ENCODE measurements at places on chromosomes 1 and 21.

DNA sequence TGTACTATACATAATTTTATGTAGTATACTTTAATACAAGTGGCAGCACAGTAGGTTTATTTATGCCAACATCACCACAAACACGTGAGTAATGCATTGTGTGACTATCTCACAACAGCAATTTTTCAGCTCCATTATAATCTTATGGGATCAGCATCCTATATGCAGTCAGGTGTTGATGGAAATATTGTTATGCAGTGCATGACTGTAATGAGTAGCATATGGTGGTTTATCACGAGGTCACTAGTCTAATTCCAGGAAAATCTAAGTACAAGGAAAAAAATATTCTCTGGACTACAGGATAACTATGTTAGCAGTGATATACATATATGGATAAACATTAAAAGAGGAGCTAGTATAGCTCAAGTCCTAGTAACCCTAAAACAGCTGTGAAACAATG lies 69.0 kb downstream of the ATP1B1 start:
- DNase-seq = no peak

- DNase-seq = no peak
Measured at GRCh38 chr1:61670016-61670415, 54.9 kb downstream of the TM2D1 start.

- no peak for DNase-seq
Measured at GRCh38 chr1:160624464-160624863, 22.4 kb downstream of the SLAMF1 start.

DNA sequence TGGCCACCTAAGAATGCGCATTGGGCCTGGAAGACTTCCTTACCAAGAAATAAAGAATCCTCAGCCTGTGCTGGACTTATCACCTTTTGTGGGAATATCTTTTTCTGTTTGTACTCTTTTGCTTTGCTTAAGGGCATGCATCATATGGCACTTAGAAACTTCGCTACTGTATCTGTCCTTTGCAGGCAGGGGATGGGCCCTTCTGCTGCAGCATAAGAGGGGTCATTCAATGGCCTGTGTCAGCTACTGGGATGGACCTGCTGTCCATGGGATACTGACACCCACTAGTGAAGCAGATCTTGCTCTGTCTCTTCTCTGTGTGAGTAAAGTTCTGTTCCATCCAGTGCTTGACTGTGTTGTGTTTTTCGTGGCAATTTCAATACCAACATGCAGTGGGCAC lies 239.0 kb upstream of the JUN start:
- no peak for DNase-seq

GRCh38 chr1:170377440-170377839 lies 154.5 kb upstream of the GORAB start:
- DNase-seq = no peak

DNA sequence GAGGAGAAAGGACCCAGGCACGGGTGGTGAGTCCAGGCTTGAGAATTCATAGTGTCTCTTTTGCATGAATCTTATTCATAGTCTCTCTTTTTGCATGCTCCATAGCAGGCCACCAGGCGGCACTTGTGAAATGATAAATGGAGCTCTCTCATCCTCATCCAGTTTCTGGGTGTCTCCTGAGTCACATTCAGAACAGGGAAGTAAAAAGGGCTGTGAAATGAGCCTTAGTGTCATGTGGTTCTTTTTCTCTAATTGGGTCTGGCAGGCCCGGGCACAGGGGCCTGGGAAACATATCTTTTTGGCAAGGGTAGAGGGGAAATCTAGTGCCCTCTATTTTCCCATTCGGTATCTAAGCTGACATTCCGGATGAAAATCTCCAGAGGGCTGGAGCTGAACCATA lies 19.1 kb upstream of the NCF2 start:
- DNase-seq = no peak

- DNase-seq = no peak
Measured at GRCh38 chr1:31099293-31100032, 33.9 kb upstream of the PUM1 start.

DNA sequence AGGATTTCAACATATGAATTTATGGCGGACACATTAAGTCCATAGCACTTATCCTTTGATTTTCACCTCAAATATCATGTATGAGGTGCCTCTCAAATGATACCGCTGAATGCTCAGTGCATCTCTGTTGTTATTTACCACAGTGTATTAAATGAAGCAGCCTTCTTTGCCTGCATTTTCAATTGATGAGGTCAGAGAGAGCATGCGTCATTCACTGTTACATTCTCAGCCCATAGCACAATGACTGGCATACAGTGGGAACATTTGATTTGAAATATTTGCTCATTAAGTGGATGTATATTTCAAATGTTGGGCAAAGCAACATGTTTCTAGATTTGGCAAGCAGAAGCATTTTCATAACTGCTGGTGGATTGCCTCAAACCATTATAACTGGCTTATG lies 45.7 kb downstream of the LRRC7 start:
- no peak for DNase-seq

DNA sequence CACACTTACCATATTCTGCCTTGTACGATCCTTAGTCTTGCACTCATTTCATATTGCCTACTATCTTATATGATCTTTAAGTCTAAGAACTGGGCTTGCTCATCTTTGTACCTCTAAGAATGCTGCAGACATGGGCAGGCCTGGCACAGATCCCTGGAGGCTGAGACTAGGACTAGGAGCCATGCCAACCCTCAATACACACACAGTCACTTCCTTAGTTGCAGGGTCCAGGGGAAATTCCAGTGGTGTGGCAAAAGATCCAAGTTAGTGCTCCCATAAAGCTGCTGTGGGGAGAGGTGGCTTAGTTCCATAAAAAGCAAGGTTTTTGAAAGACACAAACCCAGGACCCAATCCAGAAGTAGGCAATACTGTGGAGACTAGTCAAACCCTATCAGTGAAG lies 59.9 kb downstream of the CYYR1 start:
- peak; percentile 2 for DNase-seq

DNA sequence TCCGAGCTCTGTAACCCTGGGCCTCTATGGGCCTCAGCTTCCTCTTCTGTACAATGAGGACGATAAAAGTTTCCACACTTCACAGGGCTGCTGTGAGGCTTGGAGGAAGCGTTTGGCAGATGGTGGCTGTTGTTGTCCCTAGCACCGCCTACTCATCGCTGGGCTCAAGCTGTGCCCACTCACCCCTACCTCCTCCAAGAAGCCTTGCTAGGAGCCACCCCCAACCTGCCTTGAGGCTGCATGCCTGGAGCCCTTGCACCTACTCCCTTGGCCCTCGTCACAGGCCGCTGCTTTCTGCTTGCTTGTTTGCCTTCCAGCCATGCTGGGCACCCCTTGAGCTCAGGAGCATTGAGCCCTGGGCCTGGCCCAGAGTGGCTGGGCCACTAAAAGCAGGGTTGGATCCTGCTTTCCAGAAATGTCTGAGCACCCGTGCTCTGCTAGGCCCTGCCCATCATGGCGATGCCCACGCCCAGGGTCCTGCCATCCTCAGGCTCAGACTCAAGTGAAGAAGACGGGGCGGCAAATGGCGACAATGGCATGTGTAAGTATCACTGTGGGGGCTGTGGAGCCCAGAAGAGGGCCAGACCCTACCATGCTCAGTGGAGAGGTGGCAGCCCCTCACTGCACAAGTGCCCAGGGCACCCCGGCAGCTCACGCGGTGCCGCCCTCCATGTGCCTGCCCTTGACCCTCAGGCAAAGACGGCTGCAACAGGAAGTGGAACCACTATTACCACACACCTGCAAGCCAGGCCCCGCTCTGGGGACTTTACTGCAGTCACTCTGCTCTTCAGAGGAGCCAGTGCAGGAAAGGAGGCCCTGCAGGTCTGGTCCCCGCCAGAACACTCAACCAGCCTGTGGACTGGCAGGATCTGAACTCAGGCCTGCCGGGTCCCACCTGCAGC lies 9.5 kb downstream of the SH3BGRL3 start:
- no peak for DNase-seq

DNA sequence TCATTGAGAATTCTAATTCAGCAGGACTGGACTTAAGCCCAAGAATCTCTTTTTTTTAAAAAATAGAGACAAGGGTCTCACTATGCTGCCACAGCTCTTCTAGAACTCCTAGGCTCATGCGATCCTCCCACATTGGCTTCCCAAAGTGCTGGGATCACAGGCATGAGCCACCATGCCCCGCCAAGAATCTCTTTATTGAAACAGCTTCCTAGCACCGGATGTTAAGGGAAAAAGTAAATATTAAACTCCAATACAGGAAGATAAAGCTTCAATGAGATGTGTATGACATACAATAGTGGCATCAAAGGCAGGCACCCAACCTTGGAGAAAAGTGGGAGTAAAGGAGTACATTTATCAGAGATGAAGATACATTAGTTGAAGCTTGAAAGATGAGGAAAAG lies 25.5 kb downstream of the PUM1 start:
- no peak for DNase-seq

GRCh38 chr1:214505134-214505533 lies 46.3 kb downstream of the PTPN14 start:
- DNase-seq = no peak

DNA sequence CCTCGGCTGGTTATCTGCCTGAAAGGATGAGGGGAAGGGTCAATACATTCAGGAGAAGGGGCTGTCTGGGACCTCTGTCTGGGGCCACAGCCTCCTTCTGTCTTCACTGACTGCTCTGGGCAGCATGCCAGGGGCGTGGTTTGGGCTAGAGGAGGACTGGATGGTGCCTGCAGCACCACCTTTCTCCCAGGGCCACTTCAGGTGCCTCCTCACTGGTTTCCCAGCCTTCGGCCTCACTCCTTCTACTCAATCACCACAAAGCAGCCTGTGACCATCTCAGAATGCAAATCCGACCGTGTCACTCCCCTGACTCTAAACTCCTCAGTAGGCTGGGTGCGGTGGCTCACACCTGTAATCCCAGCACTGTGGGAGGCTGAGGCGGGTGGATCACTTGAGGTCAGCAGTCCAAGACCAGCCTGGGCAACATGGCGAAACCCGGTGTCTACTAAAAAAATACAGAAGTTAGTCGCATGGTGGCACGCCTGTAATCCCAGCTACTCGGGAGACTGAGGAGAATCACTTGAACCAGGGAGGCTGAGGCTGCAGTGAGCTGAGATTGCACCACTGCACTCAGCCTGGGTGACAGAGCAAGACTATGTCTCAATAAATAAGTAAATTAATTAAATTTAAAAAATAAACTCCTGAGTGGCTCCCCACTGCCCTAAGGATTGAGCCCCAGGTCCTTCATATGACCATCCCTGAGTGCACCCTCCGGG lies 50.1 kb upstream of the ECE1 start:
- DNase-seq = no peak

DNA sequence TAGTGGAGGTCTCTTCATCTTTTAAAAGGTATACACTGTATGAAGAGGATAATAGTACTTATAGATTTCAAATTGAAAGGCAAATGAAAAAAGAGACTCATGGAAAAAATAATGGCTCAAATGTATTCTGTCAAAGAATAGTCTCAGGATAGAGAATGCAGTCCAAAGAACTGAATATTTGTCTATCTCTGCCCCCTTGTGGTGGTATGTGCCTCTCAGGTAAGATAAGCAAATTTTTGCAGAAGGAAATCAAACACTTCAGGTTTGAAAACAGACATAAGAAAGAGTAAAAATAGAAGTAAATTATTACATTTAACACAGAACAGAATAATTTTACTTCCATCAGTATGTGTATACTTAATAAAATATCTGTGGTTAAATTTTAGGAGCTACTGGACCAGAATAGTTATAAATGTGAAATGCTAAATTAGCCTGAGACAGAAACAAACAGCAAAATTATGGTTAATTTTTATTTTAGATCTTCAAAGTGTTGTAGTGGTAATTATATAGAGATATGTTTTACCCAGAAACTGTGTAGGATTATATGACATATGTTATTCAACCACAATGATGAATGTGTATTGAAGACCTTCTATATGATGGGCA lies 164.4 kb upstream of the PALMD start:
- DNase-seq = peak; percentile 17

DNA sequence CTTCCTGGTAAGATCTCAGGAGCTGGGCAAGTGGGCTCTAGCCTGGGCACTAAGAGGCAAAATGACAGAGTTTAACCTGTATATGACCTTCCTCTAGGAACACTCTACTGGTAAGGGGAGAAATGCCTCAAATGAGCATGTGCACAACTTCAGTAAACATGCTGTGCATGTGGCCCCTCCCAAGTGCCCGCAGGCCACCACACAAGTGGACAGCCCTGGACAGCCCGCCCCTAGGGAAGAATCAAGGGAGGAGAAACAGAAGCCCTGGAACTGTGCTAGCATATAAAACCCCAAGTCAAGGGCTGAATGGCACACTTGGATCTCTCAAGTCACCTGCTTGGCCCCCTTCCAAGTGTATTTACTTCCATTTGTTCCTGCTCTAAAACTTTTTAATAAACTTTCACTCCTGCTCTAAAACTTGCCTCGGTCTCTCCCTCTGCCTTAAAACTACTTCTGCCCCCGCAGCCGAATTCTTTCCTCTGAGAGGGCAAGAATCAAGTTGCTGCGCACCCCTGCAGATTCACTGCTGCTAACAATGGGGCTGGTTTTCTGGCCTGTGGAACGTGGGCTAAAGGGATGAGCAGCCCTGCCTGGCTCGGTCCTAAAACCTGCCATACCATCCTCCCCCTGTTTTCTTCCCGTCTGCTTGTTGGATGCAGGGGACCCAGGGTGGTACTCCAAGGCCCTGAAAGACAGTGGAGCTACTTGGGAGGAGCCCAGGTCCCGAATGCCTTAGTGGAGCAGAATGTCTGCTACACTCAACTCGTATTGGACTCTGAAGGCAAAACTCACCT lies 93.5 kb downstream of the IER5 start:
- no peak for DNase-seq

DNA sequence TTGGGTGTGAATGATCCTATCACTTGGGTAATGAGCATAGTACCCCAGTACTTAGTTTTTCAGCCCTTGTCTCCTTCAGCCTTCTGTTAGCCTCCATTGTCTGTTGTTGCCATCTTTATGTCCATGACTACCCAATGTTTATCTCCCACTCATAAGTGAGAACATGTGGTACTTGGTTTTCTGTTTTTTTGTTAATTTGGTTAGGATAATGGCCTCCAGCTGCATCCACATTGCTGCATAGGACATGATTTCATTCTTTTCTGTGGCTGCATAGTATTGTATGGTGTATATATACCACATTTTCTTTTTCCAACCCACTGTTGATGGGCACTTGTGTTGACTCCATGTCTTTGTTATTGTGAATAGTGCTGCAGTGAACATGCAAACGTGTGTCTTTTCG lies 39.6 kb upstream of the GPR52 start:
- DNase-seq = no peak

DNA sequence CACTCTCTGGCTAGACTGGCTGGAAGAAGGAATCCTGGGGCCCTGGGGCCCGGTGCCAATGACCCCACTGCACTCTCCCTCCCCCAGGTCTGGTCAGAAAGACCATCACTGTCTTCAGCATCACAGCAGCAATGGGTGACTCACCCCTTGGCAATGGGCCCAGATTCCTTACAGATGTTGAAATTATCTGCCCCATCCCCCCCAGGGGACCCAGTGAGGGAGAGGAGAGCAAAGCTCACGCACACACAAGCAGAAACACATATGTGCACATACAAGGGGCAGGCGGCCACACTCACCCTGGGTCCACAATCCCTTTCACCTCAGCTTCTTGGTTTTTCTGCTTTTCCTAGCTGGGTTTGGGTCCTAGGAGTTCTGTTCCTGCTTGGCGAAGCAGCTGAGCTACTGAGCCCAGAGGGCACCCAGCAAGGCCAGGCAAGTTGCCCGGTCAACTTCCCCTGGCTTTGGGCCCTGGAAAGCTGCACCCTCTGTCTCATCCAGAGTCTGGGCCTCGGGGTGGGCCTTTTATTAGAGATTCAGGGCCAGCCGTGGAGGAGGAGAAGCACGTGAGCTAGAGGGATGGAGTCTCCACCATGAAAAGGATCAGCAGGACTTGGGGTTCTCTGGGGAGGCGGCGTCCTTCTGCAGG lies 2.6 kb downstream of the COL16A1 start:
- DNase-seq = peak; percentile 24
